SJSA1 (cell line): ENCODE measurements at places on chromosomes 16 and 17.

GRCh38 chr16:82649766-82650165, 23.0 kb downstream of the CDH13 start:
- no peak for DNase-seq

- no peak for DNase-seq
Measured at GRCh38 chr17:70268383-70268782, 99.1 kb downstream of the KCNJ2 start.

DNA sequence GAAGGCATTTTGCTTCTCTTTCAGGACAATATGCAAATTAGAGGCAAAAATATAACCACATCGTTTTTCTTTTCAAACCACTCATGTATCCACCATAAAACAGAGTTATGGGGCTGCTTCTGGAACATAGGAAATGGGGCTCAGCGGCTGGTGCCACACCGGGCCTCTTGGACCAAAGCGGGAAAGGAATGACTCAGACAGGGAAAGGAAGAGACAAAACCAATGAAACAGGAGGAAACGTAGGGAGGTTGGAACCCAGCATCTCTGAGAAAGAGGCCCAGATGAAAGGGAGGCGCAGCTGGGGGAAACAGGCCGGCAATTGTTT, 28.5 kb downstream of the CUEDC1 start:
- DNase-seq: no peak

GRCh38 chr17:17623904-17624303, 32.4 kb upstream of the PEMT start:
- peak; percentile 47 for DNase-seq

GRCh38 chr17:9056566-9056965, 35.3 kb downstream of the NTN1 start:
- no peak for DNase-seq
